ENCODE measurements at places on chromosomes 16 and 17.

DNA sequence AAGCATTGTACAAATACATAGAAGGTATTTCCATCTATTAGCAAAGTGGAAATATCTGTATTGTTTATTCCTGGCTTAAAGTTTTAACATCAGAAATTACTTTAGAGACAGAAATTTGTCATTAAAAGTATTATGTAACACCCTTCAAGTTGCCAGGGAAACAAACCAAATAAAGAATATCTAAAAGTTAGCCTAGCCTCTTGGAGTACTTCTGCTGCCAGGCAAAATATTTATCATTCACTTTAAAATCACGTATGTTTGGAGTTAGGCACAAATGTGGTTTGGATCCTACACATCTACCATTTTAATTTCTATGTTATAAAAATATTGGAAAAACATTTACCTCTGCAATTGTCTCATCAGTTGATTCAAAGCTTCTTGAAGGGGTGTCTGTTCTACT, 14.7 kb downstream of the BRD7 start:
- no peak for DNase-seq

GRCh38 chr17:58233543-58233942, 4.8 kb upstream of the LPO start:
- DNase-seq = no peak

- peak; percentile 28 for DNase-seq
These were observed 1.2 kb downstream of the JPT1 start for GRCh38 chr17:75152922-75153779.

DNA sequence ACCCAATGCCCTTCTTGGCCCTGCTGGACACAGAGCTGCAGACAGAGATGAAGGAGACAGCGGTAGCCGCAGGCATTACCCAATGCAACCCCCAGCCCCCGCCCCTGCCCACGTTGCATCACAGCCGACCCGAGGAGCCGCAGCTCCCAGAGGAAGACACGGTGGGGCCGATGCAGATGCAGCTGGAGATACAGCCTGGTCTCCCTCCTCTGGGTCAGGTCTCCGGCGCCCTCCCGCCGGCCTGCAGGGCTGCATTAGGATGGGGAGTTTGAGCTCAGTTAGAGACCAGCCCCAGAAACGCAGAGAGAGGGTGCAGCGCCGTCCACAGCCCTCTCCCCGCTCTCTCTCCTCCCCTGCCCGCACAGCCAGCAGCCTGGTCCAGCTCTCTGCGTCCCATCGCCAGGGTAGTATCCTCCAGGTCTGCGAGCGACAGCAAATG, 19.4 kb upstream of the UBE2I start:
- no peak for DNase-seq

DNA sequence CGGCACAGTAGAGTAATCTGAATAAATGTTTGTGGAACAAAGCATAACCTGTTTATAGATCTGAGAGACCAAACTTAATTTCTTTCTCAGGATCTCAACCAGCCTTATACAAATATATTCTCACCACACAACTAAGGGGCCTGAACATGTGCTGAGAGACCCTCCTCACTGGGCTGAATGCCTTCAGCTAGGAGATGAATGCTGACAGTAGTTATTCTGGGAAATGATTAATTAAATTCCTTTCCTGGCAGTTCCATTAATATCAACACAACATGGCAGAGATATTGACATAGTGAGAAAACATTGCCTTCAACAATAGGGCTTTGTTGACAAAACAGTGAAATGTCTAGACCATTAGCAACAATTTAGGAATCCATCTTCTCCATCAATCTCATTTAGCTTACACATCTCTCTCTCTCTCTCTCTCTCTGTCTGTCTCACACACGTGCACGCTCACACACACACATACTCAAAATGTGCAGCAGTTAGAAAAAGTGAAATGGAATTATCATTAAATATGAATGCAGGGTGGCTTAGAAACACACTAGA, 780.8 kb upstream of the CDH8 start:
- no peak for DNase-seq

GRCh38 chr17:8552577-8553320, 77.8 kb downstream of the MYH10 start:
- DNase-seq = peak; percentile 64

GRCh38 chr17:309361-309888, 43.2 kb downstream of the RPH3AL start:
- DNase-seq = no peak

GRCh38 chr16:83473926-83474650, 333.7 kb upstream of the HSBP1 start:
- no peak for DNase-seq

DNA sequence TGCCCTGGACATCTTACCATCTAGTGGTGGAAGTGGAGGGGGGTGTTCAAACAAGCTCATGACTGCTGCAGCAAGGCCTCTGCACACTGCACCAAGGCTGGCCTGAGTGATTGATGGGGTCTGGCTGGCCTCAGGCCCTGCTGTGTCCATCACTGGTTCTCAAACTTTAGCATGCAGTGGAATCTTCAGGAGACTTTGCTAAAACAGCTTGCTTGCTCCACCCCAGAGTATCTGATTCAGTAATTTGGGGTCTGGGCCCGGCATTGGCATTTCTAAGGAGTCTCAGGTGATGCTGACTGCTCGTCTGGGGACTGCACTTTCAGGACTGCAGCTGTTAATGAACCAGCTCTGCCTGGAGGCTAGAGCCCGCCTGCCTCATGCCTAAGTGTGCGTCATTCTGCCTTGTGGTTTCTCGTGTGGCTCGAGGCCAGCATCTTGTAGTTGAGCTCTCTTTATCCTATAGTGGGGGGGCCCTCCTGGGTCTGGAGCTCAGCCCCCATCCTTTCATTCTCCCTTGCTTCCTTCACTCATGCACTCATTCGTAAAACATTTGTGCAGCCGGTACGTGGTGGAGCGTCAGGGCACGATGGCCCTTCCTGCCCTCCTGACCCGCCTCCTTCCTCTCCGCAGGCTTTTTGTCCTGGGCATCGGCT, 4.1 kb downstream of the MGAT5B start:
- DNase-seq = peak; percentile 96

GRCh38 chr16:88809068-88809675, 2.6 kb downstream of the APRT start:
- no peak for DNase-seq

GRCh38 chr16:73021866-73022495, 25.9 kb downstream of the ZFHX3 start:
- no peak for DNase-seq
